Retinal pigment epithelial cell (primary cell): ENCODE measurements at places on chromosomes 12 and 14.

DNA sequence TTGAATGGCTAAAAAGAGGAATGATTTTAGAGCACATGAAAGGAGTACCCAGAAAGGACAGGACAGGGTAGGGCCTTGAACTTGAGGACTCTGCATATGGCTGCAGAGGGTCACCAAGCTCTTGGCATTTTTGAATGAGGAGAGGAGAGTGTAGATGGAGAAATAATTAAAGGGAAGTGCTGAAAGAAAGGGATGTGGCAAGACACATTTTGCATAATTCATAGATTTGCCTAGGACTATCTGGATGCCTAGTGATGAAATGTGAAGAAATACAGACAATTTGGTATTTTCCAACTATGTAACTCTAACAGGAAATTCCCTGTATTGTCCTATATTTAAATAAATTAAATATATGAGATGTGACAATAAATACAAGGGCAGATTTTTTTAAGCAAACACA, 27.5 kb upstream of the MDM1 start:
- no peak for DNase-seq

DNA sequence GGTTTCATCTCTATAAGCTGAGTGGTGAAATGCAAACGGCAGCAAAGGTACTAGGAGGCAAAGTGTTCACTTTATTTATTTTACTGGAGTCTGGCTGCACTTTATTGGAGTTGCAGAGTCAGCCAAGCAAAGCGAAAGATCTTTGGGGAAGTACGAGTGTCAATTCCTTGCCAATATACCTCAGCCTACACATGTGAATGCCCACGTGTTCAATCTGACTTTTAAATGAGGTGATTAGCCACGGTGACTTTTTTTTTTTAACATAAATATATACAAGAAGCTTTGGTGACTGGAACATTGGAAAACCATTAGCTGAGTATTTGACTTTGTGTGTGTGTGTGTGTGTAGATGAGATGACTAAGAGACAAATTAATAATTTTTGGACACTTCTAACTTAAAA, 178.8 kb downstream of the NTS start:
- DNase-seq = no peak

DNA sequence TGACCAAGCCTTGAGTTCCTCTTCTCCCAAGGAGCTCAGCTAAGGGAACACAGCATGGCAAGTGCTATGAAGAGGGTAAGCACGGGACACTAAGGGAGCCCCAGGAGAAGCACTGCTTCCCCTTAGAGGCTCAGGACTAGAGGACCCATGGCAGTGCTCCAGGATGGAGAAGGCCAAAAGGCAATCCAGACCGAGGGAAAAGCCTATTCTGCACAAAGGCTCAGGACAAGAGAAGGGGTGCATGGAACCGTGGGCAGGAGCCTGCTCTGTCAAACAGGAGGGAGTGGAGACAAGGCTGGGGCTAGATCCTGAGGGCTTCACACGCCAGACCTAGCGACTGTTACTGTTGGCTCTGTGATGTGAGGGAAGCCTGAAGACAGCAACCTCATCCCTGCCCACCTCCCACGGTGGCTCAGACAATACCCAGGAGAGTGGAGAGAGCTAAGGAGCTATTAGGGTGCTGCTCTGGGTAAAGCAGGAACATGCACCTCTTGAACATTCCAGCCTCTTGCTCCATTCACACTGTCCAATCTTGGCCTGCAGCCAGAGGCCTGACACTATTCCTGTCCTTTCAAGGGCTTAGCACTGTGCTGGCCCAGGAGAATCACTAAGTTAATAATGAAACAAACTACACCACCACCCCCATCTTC, 24.2 kb downstream of the OTUB2 start:
- no peak for DNase-seq

- no peak for DNase-seq
Measured at GRCh38 chr12:80040075-80040738, 59.1 kb upstream of the OTOGL start.

DNA sequence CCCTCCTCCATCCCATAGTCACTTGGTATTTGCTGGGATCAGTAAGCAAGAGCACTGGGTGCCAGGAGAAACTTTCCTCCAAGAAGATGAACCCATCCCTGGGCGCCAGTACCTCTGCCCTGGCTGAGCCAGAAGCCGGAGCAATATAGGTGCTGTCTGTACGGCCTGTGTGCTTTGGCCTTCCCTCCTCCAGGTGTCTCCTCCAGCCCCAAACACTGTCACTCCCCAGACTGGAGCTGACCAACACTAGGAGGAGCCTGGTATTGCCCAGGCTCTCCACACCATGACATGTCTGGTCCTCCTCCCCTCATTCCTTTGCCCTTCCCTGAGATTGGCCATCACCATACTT, 4.9 kb downstream of the GSTZ1 start:
- no peak for DNase-seq

DNA sequence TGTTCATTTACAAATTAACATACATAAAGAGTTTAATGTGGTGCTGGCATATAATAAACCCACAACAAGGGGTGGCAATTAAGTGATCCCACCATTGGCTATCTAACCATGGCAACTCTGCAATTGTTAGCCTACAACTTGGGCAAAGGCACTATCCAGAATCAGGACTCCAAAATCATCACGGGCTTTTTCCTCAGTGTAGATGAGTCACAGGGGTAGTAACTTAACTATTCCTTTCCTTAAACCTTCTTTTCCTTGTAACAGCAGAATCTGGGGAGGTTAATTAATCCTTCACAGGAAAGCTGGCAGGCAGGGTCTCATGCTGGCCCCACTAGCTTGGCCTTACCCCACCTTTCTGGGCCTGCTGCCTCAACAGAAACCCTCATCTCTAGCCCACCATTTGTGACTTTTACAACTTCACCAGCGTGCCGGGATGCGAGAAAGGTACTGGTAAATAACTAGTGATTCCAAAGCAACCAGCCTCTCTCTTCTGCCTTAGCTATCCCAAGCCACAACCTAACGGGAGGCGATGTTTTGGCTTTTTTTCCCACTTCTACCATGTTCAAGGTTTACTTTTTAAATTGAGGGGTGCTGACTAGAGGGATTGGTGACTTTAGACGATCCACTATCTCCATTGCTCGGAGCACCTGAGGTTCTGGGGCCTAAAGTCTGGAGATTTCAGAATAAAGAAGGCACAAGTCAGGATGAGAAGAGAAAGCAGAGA, 744 bp downstream of the ATP5MC2 start:
- DNase-seq = no peak

DNA sequence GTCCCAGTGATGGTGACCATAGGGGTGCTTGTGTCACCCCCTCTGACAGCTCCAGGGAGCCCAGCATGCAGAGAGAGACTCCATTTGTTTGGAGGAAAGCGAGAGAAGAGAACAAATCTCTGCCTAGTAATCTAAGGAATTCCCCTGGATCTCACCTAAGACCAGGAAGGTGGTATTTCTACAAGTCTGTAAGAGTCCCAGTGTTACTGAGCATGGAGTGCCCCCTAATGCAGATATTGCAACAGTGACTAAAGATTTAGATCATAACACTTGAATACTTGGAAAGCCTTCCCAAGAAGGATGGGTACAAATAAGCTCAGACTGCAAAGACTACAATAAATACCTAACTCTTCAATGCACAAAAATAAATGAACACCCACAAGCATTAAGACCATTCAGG, 360.4 kb upstream of the GARIN6 start:
- no peak for DNase-seq

GRCh38 chr14:69087061-69087461, 65.9 kb downstream of the DCAF5 start:
- DNase-seq = no peak

DNA sequence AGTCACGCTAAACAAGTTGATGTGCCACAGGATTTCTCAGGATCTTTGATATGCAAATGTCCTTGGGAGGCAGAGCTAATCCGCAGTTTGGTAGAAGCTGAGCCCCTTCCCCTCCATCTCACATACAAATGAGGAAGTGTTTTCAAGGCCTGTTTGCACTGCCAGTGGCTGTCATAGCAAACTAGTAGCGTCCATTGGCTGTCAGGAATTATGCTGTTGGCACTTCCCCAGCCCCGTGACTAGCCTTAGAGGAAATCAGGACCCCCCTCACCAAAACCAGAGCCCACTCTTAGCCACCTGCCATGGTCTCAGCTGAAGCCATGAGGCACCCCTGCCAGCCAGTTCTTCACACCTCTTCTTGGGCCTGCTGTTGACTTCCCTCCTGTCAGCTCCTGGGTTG, 253.9 kb downstream of the CACNA1C start:
- no peak for DNase-seq

DNA sequence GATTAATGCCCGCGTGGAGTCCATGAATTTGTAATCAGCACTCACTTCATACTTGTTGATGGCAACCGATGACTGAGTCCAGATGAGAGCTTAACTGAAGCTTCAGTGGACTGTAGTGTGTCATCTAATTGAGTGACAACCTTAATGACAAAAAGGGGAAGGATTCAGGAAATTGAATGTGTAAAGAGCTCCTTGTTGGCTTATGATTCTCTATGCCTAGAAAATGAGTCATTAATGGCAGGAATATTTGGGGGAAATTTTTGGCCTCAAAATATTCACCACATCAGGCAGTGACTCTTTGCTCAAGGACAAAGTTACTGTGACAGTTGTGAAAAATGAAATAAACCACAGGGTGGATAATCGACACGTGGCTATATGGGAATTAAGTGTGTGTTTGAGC, 55.3 kb upstream of the STON2 start:
- DNase-seq = no peak

- peak; percentile 11 for DNase-seq
Measured at GRCh38 chr12:132559652-132560363, 50.6 kb downstream of the LRCOL1 start.

DNA sequence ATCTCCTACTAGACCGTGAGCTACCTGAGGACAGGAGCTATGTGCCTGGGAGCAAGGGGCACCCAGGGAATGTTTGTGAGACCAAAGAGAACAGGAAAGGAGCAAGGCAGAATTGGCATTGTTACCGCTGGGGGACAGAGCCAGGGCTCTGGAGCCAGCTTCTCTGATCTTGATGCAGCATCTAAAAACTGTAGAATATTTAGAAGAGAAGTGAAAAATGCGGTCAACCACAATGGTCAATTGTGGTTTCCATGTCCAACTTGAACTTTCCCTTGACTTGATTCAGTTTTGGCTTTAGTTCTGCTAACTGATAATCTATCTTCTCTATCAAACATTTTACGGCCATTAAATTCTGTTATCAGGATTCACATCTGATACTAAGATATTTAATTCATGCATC, 201.2 kb downstream of the ANO4 start:
- DNase-seq = no peak

- DNase-seq = no peak
Measured at GRCh38 chr14:60008042-60008441, 83.7 kb upstream of the PCNX4 start.

DNA sequence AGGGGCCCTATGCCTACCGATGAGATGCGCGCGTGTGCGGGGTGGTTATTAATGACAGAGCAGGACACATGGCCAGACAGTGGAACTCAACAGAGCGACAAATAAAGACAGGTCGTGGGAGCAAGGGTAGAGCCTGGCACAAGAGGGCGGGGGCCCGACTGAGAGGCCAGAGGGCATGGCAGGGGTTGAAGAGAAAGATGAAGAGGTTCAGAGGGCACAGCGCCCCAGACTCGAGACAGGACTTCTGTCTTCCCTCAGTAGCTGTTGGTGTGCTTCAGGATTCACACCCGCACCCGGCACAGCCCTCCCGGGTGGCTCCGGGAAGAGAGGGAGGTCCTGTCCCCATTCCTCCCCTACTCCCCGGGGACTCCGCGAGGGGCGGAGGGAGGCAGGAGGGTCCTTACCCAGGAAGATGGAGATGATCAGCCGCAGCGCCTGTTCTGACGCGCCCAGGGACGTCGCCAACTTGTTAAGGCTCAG, 366 bp downstream of the LPCAT3 start:
- DNase-seq = no peak

- no peak for DNase-seq
Measured at GRCh38 chr12:119826661-119827445, 50.3 kb downstream of the CIT start.

GRCh38 chr12:96606134-96606533, 116.8 kb downstream of the CFAP54 start:
- no peak for DNase-seq

- DNase-seq = peak; percentile 37
Measured at GRCh38 chr14:23929136-23929535, 24.4 kb upstream of the DHRS4 start.

DNA sequence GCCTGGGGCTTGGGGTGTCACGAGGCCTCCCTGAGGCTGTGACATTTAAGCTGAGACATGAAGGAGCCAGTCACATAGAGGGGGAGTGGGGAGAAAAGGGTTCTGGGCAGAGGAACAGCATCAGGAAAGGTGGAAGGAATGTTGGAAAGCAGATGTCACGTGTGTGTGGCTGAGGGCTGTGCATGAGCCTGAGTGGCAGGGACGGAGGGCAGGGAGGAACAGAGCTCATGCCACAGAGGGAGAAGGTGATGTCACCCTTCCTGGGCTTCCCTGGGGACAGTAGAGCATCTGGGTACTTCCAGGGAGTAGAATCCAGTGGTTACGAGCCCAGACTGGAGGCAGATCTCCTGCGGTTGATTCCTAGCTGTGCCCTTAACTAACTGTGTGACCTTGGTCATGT, 32.0 kb upstream of the JDP2 start:
- DNase-seq = no peak

GRCh38 chr12:132600048-132601032, 10.0 kb downstream of the LRCOL1 start:
- peak; percentile 11 for DNase-seq

- peak; percentile 83 for DNase-seq
Measured at GRCh38 chr12:4997939-4998338, 45.7 kb upstream of the KCNA5 start.

GRCh38 chr12:31205054-31205453, 120.9 kb downstream of the SINHCAF start:
- DNase-seq = no peak

- DNase-seq = no peak
Measured at GRCh38 chr12:27915021-27915420, 57.5 kb downstream of the PTHLH start.
